ENCODE measurements at places on chromosomes 2 and 18.

DNA sequence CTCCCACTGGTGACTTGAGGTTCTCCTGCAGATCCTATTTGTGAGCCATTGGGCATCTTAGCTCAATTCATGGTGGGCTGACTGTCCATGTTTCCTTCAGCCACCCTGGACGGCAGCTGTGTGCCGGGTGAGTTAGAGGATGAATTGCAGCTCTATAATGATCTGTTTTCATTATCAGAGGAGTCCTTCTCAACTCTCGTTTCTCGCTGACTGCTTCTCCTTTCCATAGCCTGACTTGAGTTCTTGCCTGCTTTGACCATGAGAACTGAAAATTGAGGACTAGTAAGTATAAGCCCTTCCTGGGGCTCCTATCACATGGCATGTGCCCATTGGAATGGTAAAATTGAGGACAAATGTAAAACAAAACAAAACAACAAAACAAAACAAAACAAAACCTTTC is 121.8 kb downstream of the CDC42EP3 start:
- DNase-seq, result no peak

GRCh38 chr18:24677011-24677410 is 216.6 kb downstream of the HRH4 start:
- no peak for DNase-seq

DNA sequence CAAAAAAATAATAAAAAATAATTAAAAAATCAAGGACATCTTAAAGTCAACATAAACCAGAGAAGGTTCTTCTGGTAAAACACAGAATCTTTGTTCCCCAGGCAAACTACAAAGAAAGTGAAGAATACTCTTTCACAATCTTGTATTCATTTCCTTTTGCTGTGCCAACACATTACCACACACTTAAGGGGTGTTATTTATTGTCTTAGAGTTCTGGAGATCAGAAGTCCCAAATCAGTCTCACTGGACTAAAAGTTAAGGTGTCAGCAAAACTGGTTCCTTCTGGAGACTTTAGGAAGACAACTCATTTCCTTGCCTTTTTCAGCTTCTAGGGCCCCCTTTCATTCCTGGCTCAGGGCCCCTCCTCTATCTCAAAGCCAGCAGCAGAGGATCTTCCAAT is 12.2 kb upstream of the CAB39 start:
- DNase-seq, result no peak

- no peak for DNase-seq
Measured at GRCh38 chr2:104158191-104158590, 695.7 kb upstream of the POU3F3 start.

GRCh38 chr2:184875911-184876310 is 277.6 kb downstream of the ZNF804A start:
- DNase-seq, result no peak

GRCh38 chr2:160417745-160418397 is 75.7 kb downstream of the RBMS1 start:
- DNase-seq, result no peak

DNA sequence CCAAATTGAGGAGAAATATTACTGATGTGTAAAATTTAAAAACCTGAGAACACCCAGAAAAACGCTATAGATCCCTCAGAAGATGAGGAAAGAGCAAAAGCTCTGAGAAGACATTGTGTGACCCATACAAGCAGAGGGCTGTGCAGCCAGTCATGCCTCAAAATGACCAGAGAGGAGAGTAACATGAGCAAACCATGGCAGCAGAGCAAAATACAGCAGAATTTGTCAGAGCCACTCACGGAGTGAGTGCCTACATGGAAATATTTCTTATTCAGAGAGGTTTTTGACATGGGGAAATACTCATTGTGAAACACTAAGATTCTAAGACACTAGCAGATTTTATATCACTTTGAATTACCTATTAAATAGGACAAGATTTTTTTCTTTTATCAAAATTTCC is 96.8 kb upstream of the DNAJC10 start:
- no peak for DNase-seq

DNA sequence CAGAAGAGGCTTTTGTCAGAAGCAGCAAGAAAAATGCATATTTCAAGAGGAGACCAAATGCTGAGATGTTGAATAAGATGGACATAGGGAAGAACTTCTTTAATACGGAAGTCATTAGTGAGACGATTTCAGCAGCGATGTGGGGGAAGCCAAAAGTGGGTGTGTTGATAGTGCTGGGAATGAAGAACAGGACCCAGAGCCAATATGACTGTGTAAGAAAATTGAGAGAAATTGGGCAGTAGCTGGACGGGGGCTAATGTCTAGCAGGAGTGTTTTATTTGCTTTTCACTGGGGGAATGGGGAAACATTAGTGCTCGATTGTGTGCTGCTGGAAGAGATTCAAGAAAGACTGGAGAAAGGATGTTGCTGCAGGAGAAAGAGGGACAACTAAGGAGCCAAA is 788.7 kb upstream of the KLHL29 start:
- no peak for DNase-seq

DNA sequence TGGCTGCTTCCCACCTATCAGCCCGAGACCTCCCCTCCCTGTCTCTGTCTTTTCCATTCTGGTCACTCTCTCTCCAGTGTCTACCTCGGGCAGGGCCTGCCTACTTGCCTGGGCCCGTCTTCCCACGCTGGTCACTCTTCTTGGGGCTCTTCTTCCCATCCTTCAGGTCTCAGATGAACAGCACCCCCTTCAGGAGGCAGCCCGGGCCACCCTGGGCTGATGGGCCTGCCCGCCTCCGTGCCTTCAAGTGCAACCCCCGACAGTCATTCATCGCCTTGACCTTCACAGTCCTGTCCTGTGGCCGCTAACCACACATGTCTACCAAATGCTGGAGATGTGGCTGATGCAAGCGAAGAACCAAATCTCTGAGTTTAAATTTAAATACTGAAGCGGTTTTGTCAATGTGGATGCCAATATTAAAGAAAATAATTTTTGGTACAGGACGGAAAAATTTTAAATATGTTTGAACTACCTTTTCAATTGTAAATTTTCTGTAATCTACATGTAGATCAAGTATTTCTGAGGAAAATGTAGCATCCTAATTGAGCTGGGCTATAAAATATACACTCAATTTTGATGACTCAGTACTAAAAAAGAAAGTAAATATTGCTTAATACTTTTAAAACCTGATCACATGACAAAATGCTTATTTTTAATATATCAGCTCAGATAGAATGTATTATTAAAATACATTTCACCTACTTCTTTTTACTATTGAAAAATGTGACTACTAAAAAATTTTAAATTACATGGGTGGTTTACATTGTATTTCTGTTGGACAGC is 96.4 kb downstream of the LAMA1 start:
- DNase-seq, result no peak

All from nephron progenitor cell (in vitro differentiated cells).